ENCODE measurements at places on chromosomes 2 and 18. TPM values are rescaled to one million over a fixed set of nuclear protein-coding genes. Genes with fewer than 3 reads are reported as not detected.

DNA sequence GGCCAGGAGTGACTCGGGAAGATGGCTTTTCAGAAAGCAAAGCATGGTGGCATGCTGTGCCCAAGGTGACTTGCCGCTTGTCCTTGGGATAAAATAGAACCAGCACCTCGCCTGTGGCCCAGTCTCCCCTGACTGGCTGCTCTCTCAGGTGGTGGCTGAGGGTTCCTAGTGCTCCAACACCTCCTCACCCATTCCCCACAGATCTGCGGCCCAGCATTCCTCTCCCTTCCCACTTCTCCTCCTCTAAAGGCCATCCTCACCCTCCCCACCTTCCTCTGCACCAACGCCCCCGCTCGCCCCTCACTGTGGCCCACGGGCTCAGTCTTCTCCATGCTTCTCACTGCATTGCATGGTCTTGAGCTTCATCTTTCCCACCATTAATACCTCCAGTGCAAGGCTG is 132.4 kb downstream of the PXDN start:
- H3K4me3 ChIP-seq: no peak overlapping the region
- no peaks in the 10 kb centered on the region for H3K36me3 ChIP-seq
- H3K27ac ChIP-seq: no peak overlapping the region

GRCh38 chr18:69326094-69326493 is 74.6 kb upstream of the DOK6 start:
- no peaks in the 10 kb centered on the region for H3K27me3 ChIP-seq
- no peaks in the 10 kb centered on the region for H3K36me3 ChIP-seq
- ATAC-seq: no peak
- H3K4me1 ChIP-seq: no peaks in the 10 kb centered on the region
- no peak overlapping the region for H3K27ac ChIP-seq

DNA sequence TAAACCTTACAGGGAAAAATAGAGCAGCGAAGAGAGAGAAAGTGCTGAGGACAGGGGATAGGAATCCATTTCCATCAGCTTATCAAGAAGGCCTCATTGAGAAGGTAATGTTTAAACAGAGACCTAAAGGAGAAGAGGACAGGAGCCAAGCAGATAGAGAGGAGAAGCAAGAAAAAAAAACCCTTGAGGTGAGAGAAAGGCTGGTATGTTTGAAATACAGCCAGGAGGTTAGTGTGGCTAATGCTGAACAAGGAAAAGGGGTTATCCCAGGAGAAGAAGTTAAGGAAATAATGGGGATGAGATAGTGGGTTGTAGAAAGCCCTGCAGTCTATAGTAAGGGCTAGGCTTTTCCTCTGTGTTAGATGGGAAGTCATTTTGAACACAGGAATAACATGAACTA is 90.8 kb downstream of the GRB14 start:
- no peak for ATAC-seq
- no peaks in the 10 kb centered on the region for H3K36me3 ChIP-seq
- no peaks in the 10 kb centered on the region for H3K27me3 ChIP-seq
- H3K4me3 ChIP-seq: no peak overlapping the region
- no peak overlapping the region for H3K27ac ChIP-seq

The HOXD1 gene
- total RNA-seq: 0.13 TPM

The SERPINB4 gene
- 23.5 TPM for total RNA-seq

GRCh38 chr2:229237270-229237669 is 33.8 kb downstream of the PID1 start:
- no peaks in the 10 kb centered on the region for H3K27me3 ChIP-seq
- no peaks in the 10 kb centered on the region for H3K36me3 ChIP-seq
- no peaks in the 10 kb centered on the region for H3K4me1 ChIP-seq
- H3K4me3 ChIP-seq: no peak overlapping the region
- H3K27ac ChIP-seq: no peak overlapping the region

The LYPD1 gene
- 1.1 TPM for total RNA-seq

- peak overlapping the region; percentile 53 for H3K27ac ChIP-seq
- H3K4me1 ChIP-seq: peaks cover 54% of the 10 kb centered on the region
- H3K4me3 ChIP-seq: no peak overlapping the region
- H3K36me3 ChIP-seq: no peaks in the 10 kb centered on the region
- H3K27me3 ChIP-seq: peaks cover 13% of the 10 kb centered on the region
Measured at GRCh38 chr2:238897911-238898311, 50.0 kb downstream of the TWIST2 start.

GRCh38 chr2:136324966-136325365 is 207.0 kb upstream of the CXCR4 start:
- H3K27ac ChIP-seq: no peak overlapping the region
- no peaks in the 10 kb centered on the region for H3K36me3 ChIP-seq
- H3K4me1 ChIP-seq: no peaks in the 10 kb centered on the region
- no peak overlapping the region for H3K4me3 ChIP-seq
- H3K27me3 ChIP-seq: no peaks in the 10 kb centered on the region
- ATAC-seq: no peak

GRCh38 chr2:35989040-35989439 is 366.5 kb upstream of the CRIM1 start:
- H3K27me3 ChIP-seq: no peaks in the 10 kb centered on the region
- ATAC-seq: no peak
- no peaks in the 10 kb centered on the region for H3K4me1 ChIP-seq

The MAP3K19 gene
- not detected for total RNA-seq

GRCh38 chr18:69239849-69240674 is 160.6 kb upstream of the DOK6 start:
- no peak for ATAC-seq
- no peaks in the 10 kb centered on the region for H3K27me3 ChIP-seq
- H3K27ac ChIP-seq: no peak overlapping the region
- no peaks in the 10 kb centered on the region for H3K36me3 ChIP-seq

DNA sequence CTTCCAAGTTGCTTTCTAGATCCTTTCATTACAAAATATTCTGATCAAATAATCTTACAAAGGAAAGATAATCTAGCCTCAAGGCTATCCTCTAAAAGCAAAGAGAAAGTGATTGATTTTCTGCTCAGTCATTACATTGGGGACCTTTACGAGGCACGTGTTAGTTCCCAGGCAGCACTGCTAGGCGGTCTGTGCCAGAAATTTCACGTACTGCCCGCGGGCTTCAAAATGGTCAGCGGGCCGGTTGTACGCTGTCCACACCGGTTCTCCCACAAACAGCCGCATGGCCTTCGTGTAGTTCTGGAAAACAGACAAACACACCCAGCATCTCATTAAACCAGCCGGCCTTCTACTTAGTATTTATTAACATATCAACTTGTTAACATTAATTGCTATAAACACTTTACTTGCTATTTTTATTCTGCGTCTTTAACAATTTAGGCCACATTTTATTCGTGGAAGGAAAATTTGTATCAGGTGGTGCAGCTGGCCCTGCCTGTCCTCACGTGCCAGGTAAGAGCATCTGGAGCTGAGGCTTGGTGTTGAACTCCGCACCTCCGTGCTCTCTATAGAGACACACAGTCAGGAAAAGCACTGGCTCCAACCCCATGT is 20.4 kb downstream of the ADI1 start:
- no peak overlapping the region for H3K4me3 ChIP-seq
- H3K4me1 ChIP-seq: no peaks in the 10 kb centered on the region
- ATAC-seq: no peak
- H3K27ac ChIP-seq: no peak overlapping the region
- H3K36me3 ChIP-seq: no peaks in the 10 kb centered on the region
- no peaks in the 10 kb centered on the region for H3K27me3 ChIP-seq

The ERFE gene
- 0.35 TPM for total RNA-seq

The CCL20 gene
- not detected for total RNA-seq

GRCh38 chr2:164747783-164748433 is 93.7 kb downstream of the COBLL1 start:
- no peaks in the 10 kb centered on the region for H3K36me3 ChIP-seq
- no peak for ATAC-seq
- H3K27me3 ChIP-seq: no peaks in the 10 kb centered on the region
- H3K4me3 ChIP-seq: no peak overlapping the region
- H3K4me1 ChIP-seq: peaks cover 49% of the 10 kb centered on the region
- no peak overlapping the region for H3K27ac ChIP-seq

DNA sequence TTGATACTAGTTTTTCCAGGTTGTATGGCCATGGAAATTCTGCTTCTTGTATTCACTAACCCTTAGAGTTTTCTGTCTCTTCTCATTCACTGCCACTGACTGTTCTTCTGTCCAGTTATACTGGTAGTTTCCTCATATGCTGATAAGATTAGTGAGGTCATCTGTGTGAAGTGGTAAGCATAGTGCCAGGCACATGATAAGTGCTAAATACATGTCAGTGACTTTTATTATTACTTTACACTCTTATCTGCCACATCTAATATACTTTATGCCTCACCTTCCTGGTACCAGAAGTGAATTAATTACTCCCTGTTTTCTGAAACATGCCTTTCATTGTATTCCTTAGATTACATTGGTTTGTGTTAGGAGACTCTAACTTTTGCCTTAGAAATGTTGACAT is 91.3 kb downstream of the NBEAL1 start:
- H3K4me1 ChIP-seq: no peaks in the 10 kb centered on the region
- no peaks in the 10 kb centered on the region for H3K27me3 ChIP-seq
- H3K36me3 ChIP-seq: no peaks in the 10 kb centered on the region
- no peak for ATAC-seq

- H3K4me3 ChIP-seq: no peak overlapping the region
- H3K27me3 ChIP-seq: no peaks in the 10 kb centered on the region
- no peaks in the 10 kb centered on the region for H3K4me1 ChIP-seq
- no peak overlapping the region for H3K27ac ChIP-seq
- no peaks in the 10 kb centered on the region for H3K36me3 ChIP-seq
Measured at GRCh38 chr2:145927131-145927950, 1407.4 kb upstream of the ZEB2 start.

The ALK gene
- total RNA-seq: 0.96 TPM

GRCh38 chr18:61782545-61782944 is 110.3 kb downstream of the RNF152 start:
- ATAC-seq: no peak
- no peaks in the 10 kb centered on the region for H3K4me1 ChIP-seq
- no peak overlapping the region for H3K4me3 ChIP-seq
- no peaks in the 10 kb centered on the region for H3K27me3 ChIP-seq
- no peak overlapping the region for H3K27ac ChIP-seq

GRCh38 chr2:62409442-62409841 is 96.6 kb downstream of the TMEM17 start:
- peaks cover 43% of the 10 kb centered on the region for H3K4me1 ChIP-seq
- ATAC-seq: no peak
- H3K27ac ChIP-seq: no peak overlapping the region
- H3K36me3 ChIP-seq: no peaks in the 10 kb centered on the region

DNA sequence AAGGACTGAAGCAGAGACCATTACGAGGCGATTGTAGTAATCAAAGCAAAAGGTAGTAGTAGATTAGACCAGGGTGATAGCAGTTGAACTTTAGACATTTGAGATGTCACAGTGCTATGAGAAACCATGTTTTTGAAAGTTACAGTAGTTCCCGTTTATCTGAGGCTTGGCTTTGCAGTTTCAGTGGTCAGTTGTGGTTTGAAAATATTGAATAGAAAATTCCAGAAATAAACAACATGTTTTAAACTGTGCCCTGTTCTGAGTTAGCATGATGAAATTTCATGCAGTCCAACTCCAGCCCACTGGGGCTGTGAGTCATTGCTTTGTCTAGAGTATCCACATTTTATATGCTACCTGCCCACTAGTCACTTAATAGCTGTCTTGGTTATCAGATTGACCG is 47.5 kb downstream of the ZNF638 start:
- no peaks in the 10 kb centered on the region for H3K27me3 ChIP-seq
- H3K27ac ChIP-seq: no peak overlapping the region
- no peak for ATAC-seq
- peaks cover 74% of the 10 kb centered on the region for H3K36me3 ChIP-seq
- H3K4me1 ChIP-seq: no peaks in the 10 kb centered on the region
- no peak overlapping the region for H3K4me3 ChIP-seq

GRCh38 chr2:159090514-159091201 is 122.2 kb downstream of the TANC1 start:
- ATAC-seq: peak; percentile 31
- no peaks in the 10 kb centered on the region for H3K36me3 ChIP-seq
- H3K27me3 ChIP-seq: no peaks in the 10 kb centered on the region
- H3K4me3 ChIP-seq: peak overlapping the region; percentile 11
- peak overlapping the region; percentile 80 for H3K27ac ChIP-seq

DNA sequence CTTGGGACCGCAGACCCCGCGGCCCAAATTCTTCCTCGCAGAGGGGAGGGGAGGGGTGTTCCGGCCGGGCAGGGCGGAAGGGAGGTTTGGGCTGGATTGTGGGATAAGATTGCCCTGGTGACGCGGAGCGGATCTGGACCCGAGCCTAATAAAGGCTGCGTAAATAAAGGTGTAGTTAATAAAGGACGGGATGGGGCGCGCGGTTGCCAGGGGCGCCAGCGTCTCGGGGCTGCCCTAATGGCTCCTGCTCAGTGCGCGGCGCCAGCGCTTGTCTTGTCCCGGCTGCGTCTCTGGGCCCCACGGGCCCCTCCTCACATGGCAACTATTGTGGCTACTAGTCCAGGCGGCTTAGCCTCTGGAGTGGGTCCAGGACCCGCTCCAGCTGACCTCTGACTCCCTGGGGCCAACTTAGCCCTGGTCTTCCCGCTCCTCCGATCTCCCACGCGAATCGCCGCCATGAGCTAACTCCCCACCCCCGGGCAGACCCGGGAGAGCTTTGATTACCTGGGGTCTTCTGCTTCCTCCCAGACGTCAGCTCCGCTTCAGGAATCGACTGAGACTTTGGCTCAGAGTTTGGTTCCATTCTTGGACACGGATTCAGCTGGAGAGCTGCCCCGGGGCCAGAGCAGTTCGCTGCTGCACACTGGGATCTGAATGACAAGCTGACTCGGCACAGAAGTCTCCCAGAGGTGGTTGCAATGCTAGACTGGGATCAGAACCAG is 36.5 kb downstream of the SLC25A52 start:
- no peaks in the 10 kb centered on the region for H3K36me3 ChIP-seq
- peak; percentile 50 for ATAC-seq
- peak overlapping the region; percentile 44 for H3K4me3 ChIP-seq
- H3K4me1 ChIP-seq: no peaks in the 10 kb centered on the region

GRCh38 chr2:215405722-215406581 is 29.9 kb downstream of the FN1 start:
- peaks cover 7% of the 10 kb centered on the region for H3K36me3 ChIP-seq
- no peaks in the 10 kb centered on the region for H3K27me3 ChIP-seq
- no peak overlapping the region for H3K4me3 ChIP-seq
- ATAC-seq: no peak

The CYRIA gene
- total RNA-seq: 9.3 TPM

DNA sequence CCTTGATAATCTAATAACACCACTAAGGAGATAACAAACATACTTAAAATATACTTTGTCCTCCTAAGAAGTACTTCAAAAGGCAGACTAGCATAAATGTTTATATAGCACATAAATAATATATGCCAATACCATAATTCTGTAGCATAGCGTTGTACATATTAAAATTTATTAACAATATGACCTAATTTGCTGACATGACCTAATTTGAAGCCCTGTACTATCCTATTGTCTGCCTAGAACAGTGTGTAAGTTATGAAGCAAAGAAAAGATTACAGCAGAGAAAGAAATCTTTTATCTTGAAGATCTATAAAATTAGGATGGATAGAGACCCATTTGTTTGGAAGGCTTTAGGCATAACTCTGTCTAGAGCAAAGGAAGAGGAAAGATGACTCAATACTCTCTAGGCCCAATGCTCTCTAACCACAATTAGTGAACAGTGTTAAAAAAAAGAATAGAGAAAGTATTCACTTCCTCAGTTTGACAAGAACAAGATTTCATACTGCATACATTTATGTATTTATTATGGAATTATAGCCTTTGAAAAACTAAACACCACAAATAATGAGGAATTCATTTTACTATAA is 231.3 kb downstream of the ZRANB3 start:
- no peaks in the 10 kb centered on the region for H3K27me3 ChIP-seq
- ATAC-seq: no peak
- H3K4me1 ChIP-seq: no peaks in the 10 kb centered on the region
- H3K36me3 ChIP-seq: peaks cover 18% of the 10 kb centered on the region
- H3K4me3 ChIP-seq: no peak overlapping the region

The EFEMP1 gene
- 93.9 TPM for total RNA-seq
